Mucosa of gallbladder (tissue), 1 donor: ENCODE measurements at places on chromosomes 4 and X. TPM values are rescaled to one million over a fixed set of nuclear protein-coding genes. Genes with fewer than 3 reads are reported as not detected.

H2BW2 gene
- 0.17 TPM for total RNA-seq

NUP54 gene
- 23.5 TPM for total RNA-seq

CPLX1 gene
- total RNA-seq: 3.3 TPM

ZNF595 gene
- 17.6 TPM for total RNA-seq

TCEAL9 gene
- 28.4 TPM for total RNA-seq

VCX gene
- not detected for total RNA-seq

P2RY4 gene
- total RNA-seq: not detected

ADRA2C gene
- 6.4 TPM for total RNA-seq

EDA gene
- 8.4 TPM for total RNA-seq

IBSP gene
- 2.1 TPM for total RNA-seq

GABRE gene
- total RNA-seq: 85.0 TPM

GRIA3 gene
- 4.8 TPM for total RNA-seq

FAM53A gene
- total RNA-seq: 1.6 TPM

PITX2 gene
- total RNA-seq: 4.2 TPM

LRP2BP gene
- 0.95 TPM for total RNA-seq

MAGEA11 gene
- total RNA-seq: not detected

DOK7 gene
- total RNA-seq: 7.4 TPM

TEC gene
- 3.8 TPM for total RNA-seq

IQCM gene
- total RNA-seq: not detected

AFM gene
- 0.35 TPM for total RNA-seq

IL2 gene
- 3.4 TPM for total RNA-seq

MAGEB1 gene
- total RNA-seq: not detected

CXorf65 gene
- total RNA-seq: not detected

RBM47 gene
- 143 TPM for total RNA-seq

CORIN gene
- 6.6 TPM for total RNA-seq

FANCB gene
- total RNA-seq: 0.92 TPM

MAGEB6B gene
- not detected for total RNA-seq

CA5B gene
- 9.4 TPM for total RNA-seq

GASK1B gene
- total RNA-seq: 27.0 TPM

FAM47A gene
- not detected for total RNA-seq

TMSB15C gene
- 2.4 TPM for total RNA-seq

EIF2S3 gene
- total RNA-seq: 168 TPM

ASB11 gene
- total RNA-seq: not detected

ZIC3 gene
- total RNA-seq: not detected

SRPX gene
- 59.5 TPM for total RNA-seq

RUFY3 gene
- 46.6 TPM for total RNA-seq
